Inflammatory macrophage treated with lipopolysaccharide for 4 hours (primary cell): ENCODE measurements at places on chromosomes 6 and 20.

DNA sequence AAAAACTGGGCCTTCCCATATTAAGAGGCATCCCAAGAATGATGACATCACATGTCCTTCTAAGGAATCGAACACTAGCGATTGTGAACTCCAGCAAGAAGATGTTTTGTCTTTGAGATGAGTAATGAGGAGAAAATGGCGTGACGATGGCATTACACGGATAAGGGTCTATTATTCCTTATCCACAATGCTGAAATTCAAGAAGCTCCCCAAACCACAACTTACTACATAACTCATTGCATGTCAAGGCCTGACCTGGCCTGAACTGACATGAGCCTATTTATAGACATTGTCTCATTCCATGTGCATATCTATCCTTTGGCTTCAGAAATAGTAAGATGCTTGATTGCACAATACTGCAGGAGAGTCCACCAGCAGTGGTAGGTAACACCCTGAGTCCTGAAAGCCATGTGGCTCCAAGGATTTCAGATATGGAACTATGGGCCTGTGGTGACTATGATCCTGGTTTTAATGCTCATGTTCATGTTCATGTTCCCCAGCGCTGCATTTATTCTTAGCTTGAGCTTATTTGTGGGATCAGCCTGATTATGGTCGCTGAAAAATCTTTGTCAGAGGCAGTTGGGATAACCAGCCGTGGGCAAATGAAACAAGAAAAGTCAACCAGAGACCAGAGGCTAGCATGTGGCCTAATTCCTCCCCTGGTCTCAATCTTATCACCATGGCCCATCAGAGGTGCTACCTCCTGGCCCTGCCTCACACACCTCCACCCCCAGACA is 183.2 kb upstream of the JARID2 start:
- DNase-seq = peak; percentile 83

DNA sequence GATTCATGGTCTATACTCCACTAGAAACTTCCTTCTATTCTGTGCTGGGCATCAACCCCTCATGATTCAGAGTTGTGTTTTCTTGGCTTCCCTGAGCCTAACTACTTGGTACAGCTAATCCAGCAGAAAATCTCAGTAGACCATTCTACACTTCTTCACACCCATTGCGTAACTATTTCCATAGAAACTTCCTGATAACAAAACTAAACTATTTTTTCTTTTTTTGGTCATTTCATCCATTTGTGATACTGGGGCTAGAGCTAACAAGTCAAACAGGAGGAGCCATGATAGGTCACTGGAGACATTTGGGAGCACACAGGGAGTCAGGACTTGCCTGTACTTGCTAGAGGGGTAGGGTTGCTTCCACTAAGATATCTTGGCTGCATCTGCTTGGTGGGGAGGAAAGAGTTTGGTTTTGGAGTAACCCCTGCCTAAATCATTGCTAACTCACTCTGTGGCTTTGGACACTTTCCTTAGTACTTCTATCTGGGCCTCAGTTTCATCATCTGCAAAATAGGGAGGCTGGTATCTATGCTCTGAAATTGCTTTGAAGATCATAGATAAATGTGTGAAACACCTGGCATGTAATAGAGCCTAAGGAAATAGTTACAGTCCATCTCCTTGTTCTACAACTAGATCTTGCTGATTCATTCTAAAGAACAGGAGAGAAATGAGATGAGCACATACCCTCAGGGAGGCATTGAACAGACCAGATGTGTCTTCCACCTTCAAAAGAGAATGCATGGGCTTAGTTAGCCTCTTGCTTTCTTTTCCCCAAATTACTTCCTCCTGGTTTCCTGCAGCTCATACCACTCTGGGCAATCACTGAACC is 127.9 kb upstream of the ADGRF1 start:
- DNase-seq = peak; percentile 45

DNA sequence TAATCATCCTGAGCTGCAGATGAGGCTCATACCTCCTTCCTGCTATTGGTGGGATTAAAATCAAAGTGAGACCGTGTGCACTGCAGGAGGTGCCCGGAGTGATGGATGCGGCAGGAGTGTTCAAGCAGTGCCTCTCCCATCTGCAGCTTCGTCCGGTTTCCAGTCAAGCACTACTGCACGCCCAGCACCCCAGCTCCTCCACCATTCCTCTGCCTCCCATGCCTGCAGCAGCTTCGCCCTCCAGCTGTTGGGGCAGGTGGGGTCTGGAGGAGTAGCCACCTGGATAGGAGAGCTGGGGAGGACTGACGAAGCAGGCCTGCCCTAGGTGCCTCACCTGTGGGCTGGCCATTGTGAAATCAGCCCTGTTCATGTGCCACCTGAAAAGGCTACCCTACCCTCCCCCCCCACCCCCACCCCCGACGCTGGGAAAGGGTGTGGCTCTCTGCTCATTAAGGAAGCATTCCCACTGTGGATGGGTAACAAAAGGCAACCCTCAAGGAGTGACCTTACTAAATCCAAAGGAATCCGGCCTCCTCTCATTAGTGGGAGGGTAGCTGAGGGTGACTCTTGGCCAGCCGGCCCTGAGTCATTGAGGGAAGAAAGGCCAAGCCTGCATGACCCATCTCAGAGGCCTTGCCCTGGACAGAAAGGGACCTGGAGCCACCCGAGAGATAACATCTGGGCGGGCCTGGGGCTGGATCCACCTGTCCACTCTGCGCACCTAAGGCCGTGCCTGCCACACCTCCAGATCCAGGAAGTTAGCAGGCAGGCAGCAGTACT is 115.9 kb upstream of the ARMC2 start:
- peak; percentile 18 for DNase-seq

DNA sequence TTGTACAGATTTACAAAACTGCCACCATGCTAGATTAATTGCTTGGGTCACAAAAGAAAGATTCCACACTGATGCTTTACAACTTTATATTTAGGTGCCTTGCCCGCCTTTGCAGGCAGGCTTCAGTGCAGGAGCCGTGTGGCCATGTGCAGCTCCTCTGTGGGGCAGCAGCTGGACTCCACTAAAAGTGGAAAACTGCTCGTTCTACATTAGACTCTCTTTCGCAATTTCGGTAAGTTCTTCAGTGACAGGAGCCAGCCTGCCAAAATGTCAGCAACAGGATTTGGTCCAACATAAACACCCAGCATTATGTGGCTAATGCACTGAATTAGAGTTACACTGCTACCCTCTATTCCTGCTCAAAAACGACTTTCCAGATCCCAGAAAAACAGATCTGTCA is 174.4 kb upstream of the KCNK16 start:
- no peak for DNase-seq

DNA sequence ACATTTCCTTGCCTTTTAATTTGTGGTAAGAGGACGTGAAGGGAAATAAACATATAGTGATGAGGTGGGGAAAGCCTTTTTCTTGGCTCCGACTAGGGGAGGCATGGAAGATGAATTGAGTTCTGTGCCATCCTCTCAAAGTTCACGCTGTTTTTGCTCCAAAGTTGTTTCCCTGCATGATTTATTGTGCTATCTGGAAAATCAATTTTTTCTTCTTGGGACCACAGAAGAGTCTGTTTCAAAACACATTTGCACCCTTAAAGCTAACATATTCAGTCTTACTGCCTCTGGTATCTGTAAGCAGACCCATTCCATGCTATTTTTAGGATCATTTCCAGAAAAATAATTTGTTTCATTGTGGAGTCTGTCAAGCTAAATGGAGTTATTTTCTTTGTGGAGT is 57.6 kb upstream of the KCNG1 start:
- DNase-seq = no peak

DNA sequence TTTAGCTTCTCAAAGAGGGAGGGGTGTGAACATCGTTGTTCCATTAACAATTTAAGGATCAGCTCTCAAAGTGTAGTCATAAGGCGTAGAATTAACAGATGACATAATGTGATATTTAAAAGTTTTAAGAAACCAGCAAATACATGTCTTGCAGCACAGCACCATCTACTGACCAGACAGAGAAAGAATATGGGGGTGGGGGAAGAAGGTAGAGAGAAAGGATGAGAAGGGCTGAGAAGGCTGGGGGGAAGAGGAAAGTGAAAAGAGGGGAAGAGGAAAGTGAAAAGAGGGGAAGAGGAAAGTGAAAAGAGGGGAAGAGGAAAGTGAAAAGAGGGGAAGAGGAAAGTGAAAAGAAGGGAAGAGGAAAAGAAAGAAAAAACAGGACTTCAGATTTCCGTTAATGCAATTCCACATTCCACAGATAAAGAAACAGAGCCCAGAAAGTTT is 80.9 kb downstream of the HAO1 start:
- DNase-seq = peak; percentile 55

DNA sequence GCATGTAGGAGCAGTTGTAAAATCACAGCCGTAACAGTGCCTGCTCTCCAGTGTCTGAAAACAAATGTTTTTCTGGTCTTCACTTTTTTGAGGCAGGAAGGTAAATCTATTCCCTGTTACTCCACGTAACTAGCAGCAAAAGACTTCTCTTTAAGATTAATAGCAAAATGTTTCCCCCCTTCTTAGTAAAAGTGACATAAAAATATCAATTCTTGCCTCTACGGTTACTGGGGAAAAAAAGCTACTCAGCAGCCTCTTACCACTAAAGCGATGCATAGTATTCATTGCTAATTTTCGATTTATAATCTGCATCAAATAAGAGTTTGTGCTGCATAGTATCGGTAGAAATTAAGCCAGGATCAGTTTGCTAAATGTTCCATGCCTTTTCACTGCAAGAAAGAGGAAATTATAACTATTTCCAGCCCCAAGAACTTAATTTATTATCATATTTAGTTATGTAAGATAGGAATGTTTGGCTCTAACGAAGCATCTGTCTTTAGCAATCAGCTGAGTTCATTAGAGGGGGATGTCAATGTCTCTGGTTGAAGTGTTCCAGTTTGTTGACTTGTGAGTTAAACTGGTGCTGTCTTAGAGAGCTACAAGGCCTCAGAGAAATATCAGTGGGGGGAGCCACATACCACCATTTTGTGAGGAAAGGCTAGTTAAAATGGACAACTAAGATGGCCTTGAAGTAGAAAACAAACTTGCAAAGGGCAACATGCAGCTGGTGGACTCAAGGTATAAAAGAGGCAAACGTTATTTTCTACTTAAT is 617 bp upstream of the TSPYL1 start:
- no peak for DNase-seq

DNA sequence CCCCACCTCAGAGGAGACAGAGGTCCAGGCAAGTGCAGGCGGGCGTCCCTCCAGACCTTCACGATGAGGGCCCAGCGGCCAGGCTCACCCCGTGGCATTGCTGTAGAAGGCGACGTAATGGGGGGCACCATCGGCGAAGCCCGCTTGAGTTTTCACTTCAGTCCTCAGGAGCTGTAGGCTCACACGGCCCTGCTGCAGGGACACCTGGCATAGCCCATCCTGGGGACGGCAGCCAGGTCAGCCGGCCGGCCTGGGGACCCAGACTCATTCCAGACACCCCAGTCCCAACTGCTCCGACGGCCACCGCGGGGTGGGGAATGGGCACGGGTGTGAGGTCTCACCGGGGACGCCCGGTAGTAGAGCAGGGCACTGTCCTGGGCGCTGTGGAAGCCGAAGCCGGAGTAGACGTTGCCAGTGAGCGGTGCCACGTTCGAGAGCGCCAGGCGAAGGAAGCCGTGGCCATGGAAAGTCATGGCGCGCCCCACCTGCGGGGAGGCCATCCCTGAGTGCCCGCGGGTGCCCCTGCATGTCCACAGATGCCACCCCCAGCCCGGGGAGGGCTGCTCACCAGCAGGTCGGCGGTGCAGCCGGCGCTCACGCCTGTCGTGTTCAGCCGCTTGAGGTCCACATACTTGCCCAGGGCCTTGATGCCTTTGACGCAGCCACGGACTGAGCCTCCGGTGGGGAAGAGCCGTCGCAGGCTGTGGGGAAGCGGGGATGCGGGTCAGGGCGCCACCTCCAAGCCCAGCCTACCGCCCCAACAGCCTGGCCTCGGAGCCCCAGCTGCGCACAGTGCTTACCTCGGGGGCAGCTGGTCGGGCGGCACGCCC is 9.2 kb downstream of the ADRM1 start:
- no peak for DNase-seq

GRCh38 chr20:59782986-59783640 is 150.3 kb downstream of the SYCP2 start:
- DNase-seq = peak; percentile 28

GRCh38 chr6:162605881-162606280 is 121.7 kb downstream of the PRKN start:
- no peak for DNase-seq

GRCh38 chr20:8005033-8005432 is 14.5 kb downstream of the TMX4 start:
- no peak for DNase-seq

DNA sequence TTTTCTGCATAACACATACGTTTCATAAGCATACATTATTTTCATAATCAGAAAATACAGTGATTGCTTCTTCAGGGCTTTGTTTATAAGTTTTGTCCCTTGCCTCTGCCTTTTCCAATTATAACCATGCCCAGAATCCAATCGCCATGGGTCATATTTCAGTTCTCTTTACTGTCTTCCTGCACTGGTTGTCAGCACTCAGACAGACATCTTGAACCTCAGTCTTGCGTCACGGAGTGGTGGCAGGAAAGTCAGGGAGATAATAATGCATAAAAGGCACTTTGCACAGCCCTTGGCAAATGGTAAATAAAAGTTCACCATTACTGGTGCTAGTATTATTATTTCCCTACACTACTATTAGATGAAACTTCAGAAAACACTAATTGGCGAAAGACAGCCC is 7.2 kb downstream of the KIF16B start:
- DNase-seq = no peak

DNA sequence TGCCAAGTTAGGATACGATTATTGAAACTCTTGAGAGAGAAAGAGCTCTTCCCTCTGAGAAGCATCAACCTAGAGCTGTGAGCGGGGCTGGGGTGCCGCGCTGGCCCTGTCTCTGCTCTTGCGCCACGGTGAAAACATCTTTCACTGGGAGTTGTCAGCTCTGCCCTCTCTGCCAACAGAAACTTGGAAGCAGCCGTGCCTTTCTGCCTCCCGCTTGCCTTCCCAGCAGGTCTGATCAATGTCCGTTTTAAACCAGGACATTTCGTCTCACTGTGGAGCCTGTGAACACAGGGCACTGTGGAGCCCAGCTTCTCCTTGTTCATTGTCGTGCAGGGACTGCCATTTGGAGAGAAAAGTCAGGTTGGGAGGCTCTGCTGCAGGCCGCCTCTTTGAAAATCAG is 249.2 kb upstream of the PMEPA1 start:
- no peak for DNase-seq

DNA sequence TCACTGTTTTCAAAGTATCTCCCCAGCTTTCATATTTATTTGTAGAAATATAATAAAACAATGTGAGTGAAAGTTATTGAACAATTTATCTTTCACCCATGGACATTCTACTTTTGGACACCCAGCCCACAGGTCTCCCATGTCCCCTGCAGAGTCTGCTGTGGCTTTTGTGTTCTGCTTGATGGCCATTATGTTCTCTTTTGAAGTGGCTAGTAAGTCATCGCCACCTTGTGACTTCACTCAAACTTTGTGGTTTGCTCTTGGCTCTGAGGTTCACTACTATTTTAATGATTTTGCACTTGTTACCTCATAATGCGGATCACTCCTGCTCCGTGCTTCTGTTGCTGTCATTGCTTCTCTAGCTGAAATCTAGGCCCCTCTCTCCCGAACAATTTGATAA is 10.2 kb upstream of the DEFB113 start:
- DNase-seq = no peak

- DNase-seq = no peak
These were observed 59.3 kb upstream of the JAG1 start for GRCh38 chr20:10733122-10733521.

- DNase-seq = no peak
These were observed 68.8 kb downstream of the FGD2 start for GRCh38 chr6:37074053-37074827.

- DNase-seq = no peak
These were observed 128.0 kb downstream of the UST start for GRCh38 chr6:148874698-148875293.

GRCh38 chr20:31569163-31570020 is 35.7 kb upstream of the ID1 start:
- no peak for DNase-seq
